ENCODE measurements at places on chromosomes 7 and 10.
A peak's percentile ranks its signal among the peaks of the same experiment; 100 is the strongest.

DNA sequence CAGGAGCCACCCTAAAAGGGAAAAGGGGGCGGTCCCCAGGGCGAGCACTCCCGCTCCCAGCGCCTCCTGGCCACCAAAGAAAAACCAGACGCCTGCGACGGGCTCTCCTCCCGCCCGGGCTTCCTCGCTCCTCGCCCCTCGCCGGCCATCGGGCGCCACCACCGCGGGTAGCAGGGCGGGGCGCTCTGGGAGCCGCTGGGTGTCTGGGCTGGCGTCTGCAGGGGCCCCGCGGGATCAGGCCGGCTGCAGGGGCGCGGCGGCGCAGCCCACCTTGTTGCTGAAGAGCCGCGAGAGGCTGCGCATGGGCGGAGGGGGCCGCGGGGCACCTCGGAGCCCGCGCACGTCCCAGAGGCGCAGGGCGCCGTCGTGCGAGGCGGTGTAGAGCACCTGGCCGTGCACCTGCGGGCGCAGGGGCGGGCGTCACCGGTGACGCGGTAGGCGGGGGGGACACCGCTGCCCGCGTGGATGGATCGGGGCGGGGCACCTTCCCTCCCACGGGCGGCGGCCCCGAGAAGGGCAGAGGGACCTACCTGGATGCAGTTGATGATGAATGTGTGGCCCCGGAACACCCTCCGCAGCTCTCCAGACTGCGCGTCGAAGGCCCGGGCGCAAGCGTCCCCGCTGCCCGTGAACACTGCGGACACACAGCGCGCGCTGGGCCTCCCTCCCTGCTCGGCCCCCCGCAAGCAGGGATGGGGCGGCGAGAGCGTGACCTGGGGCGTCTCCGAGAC is 28.3 kb downstream of the WDR86 start:
- DNase-seq: peak; percentile 37

- no peak for DNase-seq
Observed at GRCh38 chr10:114347791-114348190, 56.5 kb downstream of the AFAP1L2 start.

DNA sequence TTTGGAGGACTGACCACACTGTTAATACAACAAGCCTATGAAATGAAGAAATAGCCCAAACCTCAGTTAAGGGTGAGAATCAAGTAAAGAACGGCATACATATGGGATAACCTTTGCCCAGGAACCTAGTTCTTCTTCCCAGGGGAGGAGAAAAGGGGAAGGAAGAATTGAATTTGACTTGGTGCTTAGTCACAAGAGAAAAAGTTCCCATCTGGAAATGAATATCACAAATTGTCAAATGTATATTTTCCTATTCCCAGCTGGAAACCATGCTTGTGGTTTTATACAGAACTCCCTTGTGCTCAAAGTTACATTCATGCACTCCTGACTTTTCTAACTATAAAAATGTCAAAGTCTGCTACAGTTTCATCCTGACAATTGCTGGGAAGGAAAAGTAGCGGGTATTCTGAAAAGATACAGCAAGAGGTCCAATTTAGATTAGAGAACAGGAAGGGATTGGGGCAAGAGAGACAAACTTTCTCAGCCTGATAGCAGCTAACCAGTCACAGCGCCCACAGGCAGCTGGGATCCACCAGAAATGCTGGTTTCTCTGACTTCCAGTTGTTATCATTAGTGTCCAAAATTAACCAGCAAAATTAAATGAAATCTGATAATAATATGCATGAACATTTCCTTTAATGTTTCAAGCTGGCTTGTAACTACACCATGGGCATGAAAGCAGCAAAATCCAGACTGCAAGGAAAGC is 18.6 kb upstream of the GSAP start:
- DNase-seq: no peak

GRCh38 chr7:127135871-127136485 is 116.8 kb downstream of the GRM8 start:
- DNase-seq: no peak

GRCh38 chr10:98748298-98748697 is 301.6 kb upstream of the HPS1 start:
- DNase-seq: no peak

DNA sequence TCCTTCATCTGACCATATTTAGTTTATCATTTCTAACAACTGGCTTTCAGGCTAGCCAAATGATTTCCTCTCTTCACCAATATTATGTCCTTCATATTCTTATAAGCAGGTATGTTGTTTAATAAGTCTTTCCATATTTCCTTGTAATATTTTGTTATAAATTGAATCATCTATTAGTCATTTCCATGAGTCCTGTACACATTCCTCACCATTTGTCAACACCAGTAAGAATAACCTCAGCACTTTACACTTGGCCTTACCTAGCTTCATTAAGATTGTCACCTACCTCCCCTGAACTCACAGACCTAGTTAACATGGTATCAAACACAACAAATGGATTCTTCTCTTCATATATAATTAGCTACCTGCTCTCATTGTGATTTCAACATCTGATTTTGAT is 282.3 kb downstream of the SEMA3D start:
- DNase-seq: no peak

- no peak for DNase-seq
Observed at GRCh38 chr7:146831875-146832274, 715.3 kb downstream of the CNTNAP2 start.

DNA sequence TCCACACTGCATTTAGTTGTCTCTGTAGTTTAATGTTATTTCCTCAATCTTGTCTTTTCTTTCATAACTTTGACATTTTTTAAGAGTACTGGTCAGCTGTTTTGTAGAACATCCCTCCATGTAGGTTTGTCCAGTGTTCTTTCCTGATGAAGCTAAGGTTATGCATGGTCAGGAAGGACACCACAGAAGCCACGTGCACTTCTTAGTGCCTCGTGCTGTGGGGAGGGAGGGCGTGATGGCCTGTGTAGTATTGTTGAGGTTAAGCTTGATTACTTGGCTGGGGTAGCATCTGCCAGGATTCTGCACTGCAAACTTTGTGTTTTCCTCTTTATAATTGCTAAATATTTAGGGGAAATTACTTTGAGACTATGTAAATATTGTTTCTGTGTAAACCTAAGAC is 48.3 kb downstream of the MCMBP start:
- no peak for DNase-seq

- DNase-seq: no peak
Observed at GRCh38 chr10:109114579-109114978, 808.7 kb downstream of the XPNPEP1 start.

GRCh38 chr7:30470771-30471170 is 7.8 kb downstream of the NOD1 start:
- DNase-seq: no peak

DNA sequence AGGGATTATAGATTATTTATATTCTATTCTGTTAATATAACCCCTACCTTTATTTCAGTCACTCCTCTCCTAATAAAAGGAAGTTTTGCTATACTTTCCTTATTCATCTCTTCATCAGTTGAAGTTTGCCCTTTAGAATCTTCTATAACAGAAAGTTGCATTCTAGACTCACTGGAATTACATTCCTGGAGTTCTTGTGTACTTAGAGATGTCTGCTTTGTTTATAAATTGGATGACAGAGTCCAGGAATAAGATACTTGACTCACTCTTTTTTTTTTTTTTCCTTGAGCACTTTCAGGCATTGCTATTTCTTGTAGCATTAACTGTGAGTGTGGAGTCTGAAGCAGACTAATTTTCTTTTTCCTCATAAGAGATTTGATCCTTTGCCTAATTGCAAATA is 640.8 kb downstream of the XPNPEP1 start:
- no peak for DNase-seq

DNA sequence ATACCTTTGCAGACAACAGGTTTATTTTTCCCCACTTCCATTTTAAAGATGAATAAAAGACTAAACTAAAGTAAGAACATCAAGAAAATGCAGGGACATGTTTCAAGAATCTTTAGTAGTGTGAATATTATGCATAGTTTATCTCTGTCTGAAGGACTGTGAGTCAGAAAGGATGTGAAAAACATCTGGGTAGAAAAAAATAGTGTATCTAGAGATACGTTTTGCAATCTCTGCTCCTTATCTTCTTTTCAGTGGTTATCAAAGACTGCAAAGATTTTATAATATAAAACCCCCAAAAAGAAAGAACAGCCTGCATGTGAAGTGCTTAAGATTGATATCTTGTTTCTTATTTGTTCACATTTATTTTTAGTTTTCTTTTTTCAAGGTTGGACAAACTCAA is 101.9 kb upstream of the ARHGAP21 start:
- no peak for DNase-seq

- no peak for DNase-seq
Observed at GRCh38 chr7:134712196-134712595, 65.5 kb downstream of the BPGM start.

DNA sequence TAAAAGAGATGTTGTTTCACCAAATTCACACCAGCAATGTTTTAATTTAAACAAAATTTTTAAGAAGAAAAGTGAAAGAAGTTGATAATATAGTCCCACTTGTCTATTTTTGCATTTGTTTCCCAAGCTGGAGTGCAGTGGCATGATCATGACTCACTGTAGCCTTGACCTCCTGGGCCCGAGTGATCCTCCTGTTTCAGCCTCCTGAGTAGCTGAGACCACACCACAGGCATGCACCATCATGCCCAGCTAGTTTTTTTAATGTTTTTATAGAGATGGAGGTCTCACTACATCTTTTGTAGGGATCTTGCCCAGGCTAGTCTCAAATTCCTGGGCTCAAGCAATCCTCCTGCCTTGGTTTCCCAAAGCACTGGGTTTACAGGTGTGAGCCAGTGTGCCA is 14.1 kb upstream of the NDUFA5 start:
- DNase-seq: no peak

DNA sequence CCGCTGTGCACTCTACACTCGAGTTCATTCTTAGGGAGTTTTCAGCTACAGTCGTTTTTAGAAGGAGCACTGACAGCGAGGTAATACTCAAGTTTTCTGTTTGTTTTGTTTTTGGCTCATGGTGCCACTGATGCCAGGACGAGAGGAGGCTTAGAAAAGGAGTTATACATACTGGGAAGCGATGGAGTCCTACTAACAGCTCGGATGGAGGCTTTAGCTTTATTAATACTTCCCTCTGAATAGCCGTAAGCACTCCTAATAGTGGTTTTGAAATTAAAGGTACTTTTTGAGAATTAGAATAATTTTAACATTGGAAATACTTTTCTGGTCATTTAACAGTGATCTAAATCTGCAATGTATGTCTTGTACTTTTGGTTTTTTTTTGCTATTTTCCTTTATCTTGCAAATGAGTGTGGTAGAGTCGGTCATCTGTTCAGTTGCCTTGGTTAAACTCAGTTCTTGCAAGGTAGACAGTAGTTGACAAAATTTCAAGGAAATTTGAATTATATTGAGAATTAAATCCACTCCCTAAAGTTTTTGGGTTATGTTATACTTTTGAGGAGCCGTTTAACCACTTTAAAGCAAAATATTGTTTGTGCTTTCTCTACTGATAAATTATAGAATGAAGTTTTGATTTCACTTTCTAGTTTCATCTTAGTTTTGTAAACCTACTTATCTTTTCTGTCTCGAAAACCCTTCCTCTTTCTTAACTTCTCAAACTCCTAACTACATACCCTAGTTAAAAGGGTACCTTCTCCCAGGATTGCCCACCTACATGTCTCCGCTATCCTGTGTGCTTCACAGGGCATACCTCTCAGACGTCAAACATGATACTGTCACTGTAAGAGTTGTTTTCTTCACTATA is 1.5 kb downstream of the HBP1 start:
- no peak for DNase-seq

- DNase-seq: no peak
Observed at GRCh38 chr10:115879372-115880089, 393.5 kb downstream of the GFRA1 start.

DNA sequence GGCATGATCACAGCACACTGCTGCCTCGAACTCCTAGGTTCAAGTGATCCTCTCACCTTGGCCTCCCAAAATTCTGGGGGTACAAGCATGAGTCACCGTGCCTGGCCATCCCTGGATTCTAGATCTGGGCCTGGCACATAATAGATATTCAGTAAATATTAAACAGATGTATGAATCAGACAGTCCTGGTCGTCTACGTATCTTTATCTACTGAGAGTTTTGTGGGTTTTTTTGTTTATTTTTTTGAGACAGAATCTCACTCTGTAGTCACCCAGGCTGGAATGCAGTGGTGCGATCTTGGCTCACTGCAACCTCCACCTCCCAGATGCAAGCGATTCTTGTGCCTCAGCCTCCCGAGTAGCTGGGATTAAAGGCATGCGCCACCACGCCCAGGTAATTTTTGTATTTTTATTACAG is 24.3 kb upstream of the ITGB1 start:
- no peak for DNase-seq

- no peak for DNase-seq
Observed at GRCh38 chr10:63042256-63042655, 90.9 kb upstream of the NRBF2 start.

- no peak for DNase-seq
Observed at GRCh38 chr10:7288060-7288690, 122.7 kb downstream of the SFMBT2 start.

DNA sequence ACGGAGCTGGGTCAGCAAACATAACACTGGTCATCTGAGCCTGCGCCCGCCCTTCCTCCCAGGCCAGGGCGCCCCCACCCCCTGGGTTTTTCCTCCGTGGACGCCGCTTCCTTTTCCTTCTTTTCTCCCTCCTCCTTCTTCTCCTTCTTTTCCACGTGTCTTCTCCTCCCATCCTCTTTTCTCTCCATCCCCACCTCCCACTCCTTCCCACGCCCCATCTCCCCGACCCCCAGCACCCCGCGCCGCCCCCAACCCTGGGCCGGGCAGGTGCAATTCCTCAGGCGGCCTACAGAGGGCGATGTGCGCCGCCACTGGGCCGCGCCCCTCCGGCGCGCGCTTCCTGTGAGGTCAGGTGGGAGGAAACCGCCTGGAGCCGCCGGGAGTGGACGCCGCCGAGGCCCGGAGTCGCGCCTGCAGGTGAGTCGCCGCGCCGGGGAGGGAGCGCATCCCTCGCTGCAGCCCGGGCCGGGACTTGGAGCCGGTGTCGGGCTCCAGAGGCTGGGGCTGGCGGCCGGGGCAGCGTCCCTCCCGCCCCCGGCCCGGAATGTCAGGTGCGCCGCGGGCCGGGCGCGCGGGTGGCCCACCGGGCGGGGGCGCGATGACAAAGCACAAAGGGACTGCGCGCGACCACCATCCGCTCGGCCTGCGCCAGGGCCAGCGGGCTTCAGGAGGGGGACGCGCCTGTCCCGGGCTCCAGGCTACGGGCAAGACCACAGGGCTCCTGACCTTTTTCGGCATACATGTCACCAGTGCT is at the start of gene FAM241B:
TSS of gene FAM241B (plus strand) at position 351 of the 754 bp plus-strand sequence. CDS start 1,497 bp downstream, outside the sequence.
- peak; percentile 74 for DNase-seq

DNA sequence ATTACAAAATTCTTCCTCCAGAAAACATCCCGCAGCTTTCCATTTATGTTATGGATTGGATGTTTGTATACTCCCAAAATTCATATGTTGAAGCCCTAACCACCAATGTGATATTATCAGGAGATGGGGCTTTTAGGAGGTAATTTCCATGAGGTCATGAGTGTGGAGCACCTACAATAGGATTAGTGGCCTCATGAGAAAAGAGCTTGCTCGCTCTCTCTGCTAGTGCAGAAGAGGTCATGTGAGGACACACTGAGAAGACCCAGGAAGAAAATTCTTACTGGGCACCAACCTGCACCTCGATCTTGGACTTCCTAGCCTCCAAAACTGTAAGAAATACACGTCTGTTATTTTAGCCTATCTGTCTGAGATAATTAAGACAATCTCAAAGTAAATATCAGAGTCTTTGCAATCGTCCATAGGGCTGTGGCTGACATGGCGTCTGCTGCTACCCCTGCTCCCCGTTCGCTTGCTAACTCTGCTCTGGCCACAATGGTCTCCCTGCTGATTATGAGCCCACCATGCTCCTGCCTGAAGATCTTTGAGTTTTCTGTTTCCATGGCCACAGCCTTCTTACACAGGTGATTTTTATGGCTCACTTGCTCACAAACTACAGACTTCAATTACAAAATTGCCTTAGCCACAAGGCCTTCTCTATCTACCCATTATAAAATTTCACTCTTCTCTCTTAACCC is 333.3 kb downstream of the CACNA2D1 start:
- no peak for DNase-seq
